Stimulated activated CD4-positive, alpha-beta T cell treated with anti-CD3 and anti-CD28 coated beads, Interleukin-15, amount 100 ng/mL, for 48 hours (primary cell): ENCODE measurements at places on chromosomes 11 and 22.

DNA sequence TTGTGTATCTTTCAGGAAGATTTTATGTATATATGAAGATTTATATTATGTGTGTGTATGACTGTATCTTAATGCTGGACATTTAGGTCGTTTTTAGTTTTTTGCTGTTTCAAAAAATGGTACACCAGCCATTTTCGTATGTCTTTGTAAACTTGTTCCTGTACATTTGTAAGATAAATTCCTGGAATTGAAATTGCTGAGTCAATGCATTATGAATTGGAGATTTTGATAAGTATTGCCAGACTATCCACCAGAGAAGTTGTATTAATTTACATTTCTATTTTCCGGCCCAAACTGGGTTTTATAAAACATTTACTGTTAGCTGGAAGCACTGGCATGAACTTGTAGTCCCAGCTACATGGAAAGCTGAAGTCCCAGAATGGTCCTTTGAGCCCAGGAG, 24.6 kb downstream of the MRPL48 start:
- no peak for DNase-seq

GRCh38 chr11:34408580-34409172, 30.1 kb upstream of the CAT start:
- no peak for DNase-seq

GRCh38 chr11:134761386-134761785, 349.3 kb upstream of the B3GAT1 start:
- DNase-seq, result no peak

GRCh38 chr11:71322861-71323582, 70.6 kb upstream of the SHANK2 start:
- no peak for DNase-seq

DNA sequence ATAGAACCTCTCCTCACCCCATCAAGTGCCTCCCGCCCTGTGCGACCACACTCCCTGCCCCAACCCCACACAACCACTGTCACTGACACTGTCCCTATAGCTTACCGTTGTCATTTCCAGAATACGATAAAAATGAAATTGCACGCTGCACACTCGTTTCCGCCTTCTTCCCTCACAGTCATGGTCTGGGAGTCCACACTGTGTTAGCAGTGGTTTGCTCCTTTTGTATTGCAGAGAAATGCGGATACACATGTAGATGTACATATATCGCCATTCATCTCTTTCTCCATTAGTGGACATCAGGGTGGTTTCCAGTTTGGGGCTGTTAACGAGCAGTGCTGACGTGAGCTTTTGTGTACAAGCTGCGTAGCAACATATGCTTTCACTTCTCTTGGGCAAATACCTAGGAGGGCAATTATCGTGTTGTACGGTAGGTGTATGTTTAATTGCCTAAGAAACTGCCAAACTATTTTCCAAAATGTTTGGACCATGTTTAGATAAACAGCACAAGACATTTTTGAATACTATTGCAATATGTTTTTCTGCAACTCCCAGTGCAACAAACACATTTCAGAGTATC, 59.2 kb upstream of the CD5 start:
- no peak for DNase-seq

- no peak for DNase-seq
Observed at GRCh38 chr11:117371453-117371852, 43.8 kb downstream of the CEP164 start.

DNA sequence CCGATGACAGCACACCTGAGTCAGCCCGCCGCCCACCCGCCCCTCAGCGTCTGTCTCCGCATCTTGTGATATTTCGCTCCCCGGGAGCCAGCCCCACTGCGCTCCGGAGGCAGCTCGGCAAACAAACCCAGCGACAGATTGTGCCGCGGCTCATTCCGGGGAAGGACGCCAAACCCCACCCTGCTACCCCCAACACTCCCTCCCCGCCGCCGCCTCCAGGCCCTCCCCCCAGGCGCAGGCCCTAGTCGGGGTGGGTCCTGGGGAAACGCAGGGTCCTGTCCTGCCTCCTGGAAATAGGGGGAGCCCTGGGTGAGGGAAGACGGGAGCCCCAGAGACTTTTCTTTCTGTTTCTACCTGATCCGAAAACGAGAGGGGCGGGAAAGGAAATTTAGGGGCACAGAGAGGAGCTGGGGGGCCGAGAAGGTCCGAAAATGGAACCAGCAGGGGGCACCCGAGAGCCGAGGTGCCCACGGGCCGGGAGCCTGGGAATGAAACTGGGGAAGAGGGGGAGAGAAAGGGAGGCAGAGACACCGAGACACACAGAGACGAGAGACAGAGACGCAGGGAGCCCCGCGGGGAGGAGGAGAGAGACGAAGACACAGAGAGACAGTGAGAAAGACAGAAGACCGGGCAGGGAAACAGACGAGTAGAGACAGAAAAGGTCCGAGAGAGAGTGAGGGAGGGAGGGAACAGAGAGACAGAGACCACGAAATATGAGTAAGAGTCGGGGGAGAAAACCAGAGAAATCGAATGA, 1.7 kb upstream of the RTN4RL2 start:
- DNase-seq, result no peak

DNA sequence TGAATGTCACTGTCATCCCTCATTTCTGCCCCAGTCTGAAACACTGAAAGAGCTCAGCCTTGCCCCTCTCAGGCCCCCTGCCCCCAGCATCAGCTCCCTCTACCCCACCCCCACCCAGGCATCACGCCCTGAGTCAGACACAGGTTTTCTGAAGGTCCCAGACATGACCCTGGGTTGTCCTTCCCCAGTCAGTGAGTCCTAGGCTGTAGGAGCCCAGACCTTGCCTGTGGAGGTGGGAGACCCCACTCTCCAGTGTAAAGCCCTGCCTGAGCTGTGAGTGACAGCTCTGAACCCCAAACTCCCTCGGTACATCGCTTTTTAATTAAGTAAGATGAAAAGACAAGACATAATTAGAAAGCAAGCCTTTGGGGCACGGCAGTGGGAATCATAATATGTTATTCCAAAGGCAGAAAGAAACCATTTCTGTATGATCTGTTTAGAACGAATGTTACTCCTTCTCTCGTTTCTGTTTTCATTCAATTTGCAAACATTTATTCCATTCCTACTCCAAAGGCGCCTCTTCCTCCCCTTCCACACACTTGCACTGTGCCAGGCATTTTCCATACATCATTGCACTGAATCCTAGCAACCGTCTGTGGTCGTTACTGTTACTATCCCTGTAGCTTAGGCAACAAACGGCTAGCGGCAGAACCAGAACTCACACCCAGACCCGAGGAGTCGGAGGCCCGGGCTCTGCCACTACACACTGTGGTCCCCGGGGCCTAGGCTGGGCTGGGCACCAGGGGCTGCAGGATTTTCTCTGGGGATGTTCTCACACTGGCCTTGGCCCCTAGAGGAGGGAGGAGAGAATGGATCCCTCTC, 63.4 kb downstream of the CD6 start:
- no peak for DNase-seq

GRCh38 chr11:34395916-34396550, 38.2 kb upstream of the ABTB2 start:
- DNase-seq, result no peak

- no peak for DNase-seq
Observed at GRCh38 chr11:47857485-47857884, 9.3 kb upstream of the NUP160 start.

DNA sequence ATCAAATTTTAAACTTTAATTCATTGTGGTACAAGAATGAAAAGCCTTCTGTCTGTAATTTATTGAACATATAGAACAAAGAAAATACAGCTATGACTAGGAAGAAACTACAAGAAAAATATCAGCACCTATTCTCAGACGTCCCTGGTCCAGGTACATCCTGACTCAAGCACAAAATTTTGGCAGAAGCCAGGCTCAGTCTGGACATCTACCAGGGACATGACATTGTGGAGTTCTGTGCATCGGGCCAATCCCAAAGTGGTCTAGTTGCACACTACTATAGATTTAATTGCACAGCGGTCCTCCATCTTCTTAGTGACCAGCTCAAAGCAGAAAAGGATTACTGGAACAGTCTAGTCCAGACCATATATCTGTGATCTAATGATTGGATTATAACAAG, 15.7 kb upstream of the CD59 start:
- no peak for DNase-seq

GRCh38 chr11:2691991-2692875, 7.6 kb downstream of the KCNQ1OT1 start:
- no peak for DNase-seq

DNA sequence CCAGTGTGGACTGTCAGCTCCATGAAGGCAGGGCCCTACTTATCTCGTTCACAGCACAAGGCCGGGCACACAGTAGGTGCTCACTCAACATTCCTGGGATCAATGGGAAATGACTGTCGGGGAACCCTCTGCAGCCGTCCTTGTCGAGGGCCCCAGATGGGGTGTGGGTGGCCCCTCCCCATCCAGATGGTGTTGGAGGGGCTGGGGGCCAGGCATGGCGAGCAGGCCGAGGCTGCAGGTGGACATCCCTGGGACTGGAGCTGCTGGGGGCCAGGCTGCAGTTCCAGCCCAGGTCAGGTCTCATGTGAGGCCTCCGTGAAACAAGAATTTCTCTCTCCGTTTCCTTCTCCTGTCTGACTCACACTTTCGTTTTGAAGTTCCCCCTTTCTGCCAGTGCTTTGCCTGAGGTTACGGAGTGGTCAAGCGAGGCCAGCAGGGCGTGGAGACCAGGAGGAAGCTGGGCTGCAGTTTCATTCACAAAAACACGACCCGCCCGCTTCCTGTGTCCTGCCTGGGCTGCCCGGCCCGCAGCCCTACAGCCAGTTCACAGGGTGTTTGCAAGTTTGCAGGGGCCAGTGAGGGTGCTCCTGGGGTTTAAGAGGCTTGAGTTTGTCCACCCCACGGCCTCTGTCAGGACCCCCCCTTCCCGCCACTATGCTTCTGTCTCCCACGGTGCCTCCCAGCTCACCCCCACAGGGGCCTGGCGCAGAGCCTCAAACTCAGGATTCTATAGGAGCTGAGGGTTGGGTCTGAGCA, 4.5 kb downstream of the MYEOV start:
- DNase-seq, result no peak
